ENCODE measurements at places on chromosomes 1 and 21.

GRCh38 chr1:206897175-206897574, at the start of gene IL24:
Gene IL24 (plus strand): TSS chr1:206897443. CDS start chr1:206897833, 390 bp downstream.
- no peak for DNase-seq

DNA sequence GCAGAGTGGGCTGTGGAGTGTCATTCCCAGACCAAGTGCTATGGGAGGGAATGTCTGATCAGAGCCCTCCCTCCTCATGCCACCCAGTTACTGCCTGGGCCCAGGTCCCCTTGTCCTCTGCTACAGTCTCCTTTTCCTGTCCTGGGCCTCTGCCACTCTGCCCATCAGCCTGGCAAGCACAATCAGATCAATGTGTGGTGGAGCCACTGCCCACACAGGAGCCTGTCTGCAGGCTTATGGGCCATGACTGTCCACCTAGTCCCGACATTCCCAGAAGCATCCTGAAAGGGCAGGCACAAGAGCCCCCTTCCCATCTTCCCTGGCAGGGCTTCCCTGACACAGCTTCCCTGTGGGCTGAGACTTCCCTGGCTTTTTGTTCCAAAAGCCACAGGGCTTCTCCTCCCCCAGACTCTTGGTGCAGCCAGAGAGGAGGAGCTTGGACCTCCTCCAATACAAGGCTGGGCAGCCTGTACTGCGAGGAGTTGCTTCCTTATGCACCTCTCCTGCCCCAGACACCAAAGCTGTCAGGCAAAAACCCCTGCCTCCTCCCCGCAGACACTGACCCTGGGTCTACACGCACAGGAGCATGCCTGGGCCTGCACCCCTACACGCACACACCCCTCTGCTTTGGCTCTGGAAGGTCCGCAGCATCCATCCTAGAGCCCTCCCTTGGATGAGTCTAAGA, 29.2 kb upstream of the CNTN2 start:
- no peak for DNase-seq

DNA sequence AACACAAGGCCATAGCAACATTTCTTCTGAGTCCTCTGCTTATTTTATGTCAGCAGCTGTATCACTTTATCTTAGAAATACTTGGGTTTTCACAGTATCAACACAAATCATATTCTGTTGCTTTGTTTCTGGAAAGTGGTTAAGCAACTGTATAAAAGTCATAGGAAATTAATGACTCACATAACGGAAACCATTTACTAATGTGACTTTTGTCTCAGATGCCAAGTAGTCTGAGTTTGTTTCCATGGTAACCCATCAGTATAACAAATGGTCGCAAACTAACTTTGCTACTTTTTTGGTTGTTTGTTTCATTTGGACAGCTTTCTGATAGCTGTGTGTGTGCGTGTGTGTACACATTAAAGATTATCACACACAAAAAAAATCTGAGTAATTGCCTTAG, 31.1 kb downstream of the EEIG2 start:
- peak; percentile 96 for DNase-seq

DNA sequence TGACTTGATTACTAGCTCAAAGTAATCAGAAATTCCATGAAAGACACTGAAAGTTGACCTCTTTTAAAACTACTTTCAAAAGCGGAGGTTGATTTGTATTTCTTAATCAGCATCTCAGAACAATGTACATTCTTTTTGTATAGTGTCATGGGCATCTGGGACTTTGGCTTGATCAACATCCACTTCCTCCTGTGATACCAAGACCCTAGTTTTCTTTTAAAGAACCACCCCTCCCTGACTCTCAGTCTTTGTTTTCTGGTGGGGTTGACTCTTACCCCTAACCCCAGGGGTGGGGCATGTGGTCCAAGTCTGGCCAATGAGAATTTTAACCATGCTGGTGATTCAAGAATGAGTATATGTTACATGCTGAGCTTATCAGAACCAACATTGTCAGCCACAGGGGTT, 21.7 kb upstream of the IRF2BP2 start:
- peak; percentile 45 for DNase-seq

- peak; percentile 68 for DNase-seq
Measured at GRCh38 chr1:201399352-201400126, 415 bp upstream of the LAD1 start.

GRCh38 chr1:184513421-184513820, 126.6 kb downstream of the C1orf21 start:
- no peak for DNase-seq

DNA sequence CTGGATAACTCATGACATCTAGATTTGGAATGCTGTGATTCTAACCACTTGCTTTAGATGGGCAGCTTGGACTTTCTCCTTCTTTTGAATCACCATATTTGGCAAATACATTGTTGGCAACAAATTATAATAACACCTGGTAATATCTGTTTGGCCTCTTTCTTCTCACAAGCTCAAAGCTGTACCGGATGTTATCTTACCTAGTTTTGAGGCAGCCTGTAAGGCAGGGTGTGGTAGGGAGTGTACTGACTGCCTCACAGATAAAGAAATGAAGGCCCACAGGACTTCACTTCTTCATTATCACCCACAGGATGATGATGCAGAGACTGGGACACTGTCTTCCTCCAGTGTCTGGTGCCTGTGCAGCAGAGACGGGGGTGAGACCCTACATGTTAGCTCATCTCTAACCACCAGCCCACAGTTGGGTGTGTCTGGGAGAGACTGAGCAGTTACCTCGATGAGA, 28.5 kb downstream of the TUFT1 start:
- DNase-seq = no peak

DNA sequence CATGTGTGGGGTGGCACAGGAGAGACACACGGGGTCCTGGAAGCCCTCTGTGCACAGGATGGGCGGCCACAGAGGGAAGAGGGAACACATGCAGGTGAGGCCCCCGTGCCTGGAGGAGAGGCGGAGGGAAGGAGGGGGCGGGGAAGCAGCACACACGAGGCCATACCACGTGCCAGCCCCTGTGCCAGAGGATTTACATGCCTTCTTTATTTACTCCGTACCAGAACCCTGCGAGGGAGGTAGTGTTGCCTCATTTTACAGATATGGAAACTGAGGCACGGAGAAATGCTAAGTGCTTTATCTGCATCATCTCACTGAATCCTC, 56.1 kb downstream of the ARHGEF10L start:
- DNase-seq = no peak

DNA sequence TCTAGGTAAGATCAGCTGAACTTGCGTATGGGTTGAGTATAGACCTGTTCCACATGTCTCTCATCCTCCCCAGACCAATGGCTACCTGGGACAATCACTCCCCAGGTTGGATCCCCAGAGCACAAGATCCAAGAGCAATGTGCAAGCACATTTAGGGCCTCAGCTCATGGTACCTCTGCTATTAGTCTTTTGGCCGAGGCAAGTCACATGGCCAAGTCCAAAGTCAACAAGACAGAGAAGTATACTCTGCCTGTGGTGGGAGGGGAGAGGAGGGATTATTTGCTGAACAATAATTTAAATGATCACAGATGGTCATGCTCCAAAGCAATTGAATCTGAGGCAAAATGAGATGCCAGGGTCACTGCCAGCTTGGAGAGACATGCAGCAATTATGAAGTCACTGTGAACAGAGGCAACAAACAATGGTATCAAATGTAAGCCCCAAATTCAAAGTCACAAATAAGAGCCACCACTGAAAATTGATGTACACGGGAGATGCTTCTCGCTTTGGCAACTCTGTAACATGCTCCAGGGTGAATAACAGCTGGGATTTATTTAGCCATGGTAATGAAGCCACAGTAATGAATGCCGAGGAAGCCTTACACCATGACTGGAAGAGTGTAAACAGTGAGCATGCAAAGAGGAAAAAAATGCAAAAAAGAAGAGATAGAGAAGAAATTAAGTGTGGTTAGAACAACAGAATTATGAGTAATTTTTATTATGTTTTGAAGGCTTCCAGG, 149.1 kb downstream of the ZNF281 start:
- no peak for DNase-seq

GRCh38 chr1:104856091-104856490, 1106.4 kb downstream of the AMY1C start:
- no peak for DNase-seq

DNA sequence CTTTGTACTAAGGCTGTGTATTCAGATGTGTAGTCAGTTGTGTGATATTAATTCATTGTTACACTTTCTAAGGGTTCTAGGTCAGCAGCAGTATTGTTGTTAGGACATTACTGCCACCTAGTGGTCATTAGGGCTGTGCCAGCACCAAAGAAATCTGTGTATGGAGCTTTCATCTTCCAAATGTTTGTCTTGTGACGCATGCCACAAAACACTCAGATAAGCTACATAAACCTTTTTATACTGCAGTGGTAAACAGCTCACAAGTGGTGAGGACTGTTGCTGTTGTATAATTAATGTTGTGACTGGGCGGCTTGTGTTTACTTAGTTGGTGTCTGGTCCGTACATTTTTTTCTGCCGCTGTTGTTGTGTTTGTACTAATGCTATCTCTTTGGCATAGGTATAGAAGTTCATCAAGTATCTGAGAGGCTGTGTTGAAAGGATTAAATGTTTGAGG, 51.7 kb downstream of the S1PR1 start:
- peak; percentile 62 for DNase-seq

DNA sequence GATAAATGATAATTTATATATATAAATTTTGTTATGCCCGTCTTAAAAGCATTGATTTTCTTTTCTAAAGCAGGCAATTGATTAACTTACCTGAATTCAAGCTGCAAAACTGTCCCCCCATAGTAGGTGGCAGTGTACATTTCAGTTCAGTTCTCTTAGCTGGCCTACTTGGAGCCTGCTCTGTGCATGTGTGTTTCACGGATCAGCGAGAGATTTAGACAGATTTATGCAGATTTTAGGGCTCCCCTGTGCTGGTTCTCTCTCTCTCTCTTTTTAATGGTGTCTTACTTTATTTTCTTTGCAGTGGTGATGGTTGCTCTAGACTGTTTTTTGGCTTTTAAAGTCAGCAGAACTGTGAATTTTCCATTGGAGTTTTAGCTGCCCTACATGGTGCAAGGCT, 30.7 kb downstream of the CLIC4 start:
- DNase-seq = peak; percentile 51

GRCh38 chr1:112054510-112054909, 65.0 kb upstream of the KCND3 start:
- DNase-seq = no peak

DNA sequence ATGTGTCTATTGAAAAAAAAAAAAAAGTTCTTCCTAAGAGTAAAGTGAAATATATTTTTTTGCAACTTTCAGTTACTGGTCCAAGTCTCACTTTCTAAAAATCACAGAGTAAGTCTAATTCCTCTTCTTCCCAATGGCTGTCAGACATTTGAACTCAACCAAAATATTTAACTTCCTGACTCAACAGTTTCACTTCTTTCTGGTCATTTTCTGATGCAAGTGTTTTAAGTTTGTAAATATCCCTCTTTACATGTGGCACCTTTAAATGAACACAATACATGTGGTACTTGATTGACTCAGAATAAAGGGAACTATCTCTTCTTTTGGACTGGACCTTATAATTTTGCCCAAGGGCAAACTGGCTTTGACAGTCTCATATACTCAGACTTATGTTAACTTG, 76.7 kb downstream of the ASH1L start:
- no peak for DNase-seq

DNA sequence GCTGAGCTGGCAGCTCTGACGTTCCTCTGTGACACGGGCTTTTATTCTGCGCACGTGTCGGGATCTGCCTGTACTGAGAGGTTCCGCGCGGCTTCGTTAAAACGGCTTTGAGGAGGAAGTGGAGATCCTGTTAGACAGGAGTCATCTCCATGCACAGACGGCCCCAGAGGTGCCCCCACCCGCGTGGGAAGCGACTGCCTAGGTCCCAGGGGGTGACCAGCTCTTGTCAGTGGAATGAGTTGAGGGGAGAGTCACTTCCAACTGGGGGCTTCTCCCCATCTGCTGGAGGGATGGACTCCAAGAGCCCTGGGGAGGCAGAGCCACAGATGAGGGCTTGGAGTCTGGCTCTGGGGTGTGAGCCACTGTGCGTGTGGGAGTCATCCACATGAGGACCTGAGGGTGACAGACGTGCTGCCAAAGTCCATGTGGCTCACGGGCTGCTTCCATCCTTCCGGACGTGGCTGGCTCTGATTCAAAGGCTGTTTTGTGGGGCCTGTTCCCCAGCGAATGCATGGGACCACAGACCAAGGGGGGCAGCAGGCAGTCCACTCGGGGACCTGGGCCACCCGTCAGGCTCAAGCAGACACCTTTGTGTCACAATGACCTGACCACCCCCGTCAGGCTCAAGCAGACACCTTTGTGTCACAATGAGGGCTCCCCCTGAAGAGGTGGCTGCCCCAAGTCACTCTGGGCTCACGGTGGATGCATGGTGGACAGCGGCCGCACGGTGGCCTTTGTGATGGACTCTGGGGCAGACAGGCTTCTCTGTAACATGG, 26.8 kb downstream of the PTTG1IP start:
- peak; percentile 40 for DNase-seq

DNA sequence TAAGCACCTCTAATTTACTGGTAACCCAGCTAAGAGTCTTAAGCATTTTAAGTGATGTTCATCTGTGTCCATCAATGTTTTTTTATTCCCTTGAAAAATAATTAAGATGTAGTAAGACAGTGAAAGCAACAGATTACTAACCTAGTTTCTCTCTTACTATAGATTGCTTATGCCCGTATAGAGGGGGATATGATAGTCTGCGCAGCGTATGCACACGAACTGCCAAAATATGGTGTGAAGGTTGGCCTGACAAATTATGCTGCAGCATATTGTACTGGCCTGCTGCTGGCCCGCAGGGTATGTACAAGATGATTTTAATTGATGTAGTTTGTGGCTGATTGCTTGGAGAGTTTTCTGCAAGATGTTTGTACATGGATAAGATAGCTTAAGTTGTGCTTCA, 2.8 kb downstream of the RPL5 start:
- DNase-seq = no peak

DNA sequence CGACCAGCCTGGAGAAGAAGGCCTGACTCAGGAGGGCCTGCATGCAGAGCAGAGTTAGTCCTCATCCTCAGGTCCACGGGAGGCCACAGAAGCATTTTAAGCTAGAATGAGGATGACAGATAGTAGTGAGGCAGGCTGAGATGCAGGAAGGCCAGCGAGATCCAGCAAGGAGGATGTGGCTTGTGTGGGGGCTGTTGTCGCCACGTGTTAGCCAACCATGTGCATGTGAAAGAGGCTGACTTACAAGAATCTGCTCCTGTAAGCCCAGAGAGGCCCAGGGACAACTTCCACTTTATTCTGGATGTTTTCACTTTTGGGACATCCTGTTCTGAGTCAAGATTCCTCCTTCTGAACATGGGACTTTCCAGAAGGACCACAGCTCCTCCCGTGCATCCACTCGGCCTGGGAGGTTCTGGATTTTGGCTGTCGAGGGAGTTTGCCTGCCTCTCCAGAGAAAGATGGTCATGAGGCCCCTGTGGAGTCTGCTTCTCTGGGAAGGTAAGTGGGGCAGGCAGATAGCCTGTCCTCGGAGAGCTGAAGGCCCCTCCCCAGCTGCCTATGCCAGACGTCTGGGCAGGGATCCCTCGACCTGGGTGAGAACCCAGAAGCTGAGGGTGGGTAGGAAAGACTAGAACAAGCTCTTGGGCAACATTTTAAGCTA, at the start of gene SLAMF8:
Gene SLAMF8, plus strand, starts transcription at position 433 of the 661 bp plus-strand sequence. Its CDS starts 26 bp downstream, at position 459.
- no peak for DNase-seq

DNA sequence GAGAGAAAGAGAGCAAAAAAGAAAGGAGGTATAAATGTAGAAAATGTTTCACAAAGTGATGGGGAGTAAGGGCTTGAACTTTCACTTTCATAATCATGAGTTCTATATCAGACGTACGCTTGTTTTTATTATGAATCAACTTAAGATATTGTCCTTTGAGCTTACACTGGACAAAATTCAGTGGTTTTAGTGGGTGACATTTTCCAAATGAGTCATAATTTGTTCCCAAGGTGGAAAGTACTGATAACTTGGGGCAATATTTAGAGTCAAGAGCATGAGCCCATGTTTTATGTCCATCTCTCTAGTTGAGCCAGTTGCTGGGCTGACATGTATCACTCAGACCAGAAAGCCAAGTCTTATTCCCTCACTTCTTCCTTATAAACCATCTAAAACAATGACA, 161.6 kb downstream of the CHRM3 start:
- no peak for DNase-seq

- DNase-seq = no peak
Measured at GRCh38 chr1:97245026-97245425, 523.4 kb downstream of the PTBP2 start.
